ENCODE measurements at places on chromosomes 4 and X.

GRCh38 chr4:182367153-182367552 lies 124.0 kb downstream of the TENM3 start:
- no peak for DNase-seq

- DNase-seq: no peak
These were observed 212.3 kb downstream of the NAP1L3 start for GRCh38 chrX:93461060-93461459.

GRCh38 chr4:88366460-88366859 lies 12.2 kb upstream of the HERC6 start:
- DNase-seq: no peak

- DNase-seq: no peak
These were observed 116.4 kb downstream of the ZNF827 start for GRCh38 chr4:145822181-145822580.

DNA sequence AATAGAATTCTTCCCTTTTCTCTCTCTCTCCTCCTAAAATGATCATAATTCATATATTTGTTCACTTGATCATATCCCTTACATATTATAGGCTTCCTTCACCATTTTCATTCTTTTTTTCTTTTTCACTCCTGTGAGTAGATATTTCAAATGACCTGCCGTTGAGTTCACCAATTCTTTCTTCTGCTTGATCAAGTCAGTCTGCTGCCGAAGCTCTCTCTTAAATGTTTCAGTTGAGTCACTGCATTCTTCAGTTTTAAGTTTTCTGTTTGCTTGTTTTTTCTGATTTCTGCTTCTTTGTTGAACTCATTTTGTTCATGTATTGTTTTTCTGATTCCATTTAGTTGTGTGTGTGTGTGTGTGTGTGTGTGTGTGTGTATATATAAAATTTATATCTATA lies 354.3 kb downstream of the GPAT3 start:
- no peak for DNase-seq

DNA sequence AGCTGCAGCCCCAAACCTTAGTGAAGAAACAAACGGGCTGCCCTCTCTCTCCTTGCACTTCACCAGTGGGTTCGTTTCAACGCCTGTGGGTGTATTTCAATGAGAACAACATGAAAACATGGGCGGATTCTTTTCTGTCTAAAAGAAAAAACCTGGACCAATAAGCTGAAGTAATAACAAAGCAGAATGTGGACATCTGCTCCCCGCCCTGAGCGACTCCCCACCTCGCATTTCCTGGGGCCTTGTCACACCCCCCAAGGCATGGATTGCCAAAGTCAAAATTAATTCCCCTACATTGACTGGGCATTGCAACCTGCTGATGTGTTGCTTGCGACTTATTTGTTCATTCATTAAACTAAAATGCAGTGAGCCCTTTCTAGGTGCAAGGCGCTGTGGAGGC lies 142.9 kb downstream of the BCOR start:
- DNase-seq: no peak

- DNase-seq: no peak
These were observed 89.3 kb downstream of the SH2D1A start for GRCh38 chrX:124435616-124436015.

GRCh38 chr4:28883211-28883610 lies 1837.0 kb upstream of the PCDH7 start:
- no peak for DNase-seq

DNA sequence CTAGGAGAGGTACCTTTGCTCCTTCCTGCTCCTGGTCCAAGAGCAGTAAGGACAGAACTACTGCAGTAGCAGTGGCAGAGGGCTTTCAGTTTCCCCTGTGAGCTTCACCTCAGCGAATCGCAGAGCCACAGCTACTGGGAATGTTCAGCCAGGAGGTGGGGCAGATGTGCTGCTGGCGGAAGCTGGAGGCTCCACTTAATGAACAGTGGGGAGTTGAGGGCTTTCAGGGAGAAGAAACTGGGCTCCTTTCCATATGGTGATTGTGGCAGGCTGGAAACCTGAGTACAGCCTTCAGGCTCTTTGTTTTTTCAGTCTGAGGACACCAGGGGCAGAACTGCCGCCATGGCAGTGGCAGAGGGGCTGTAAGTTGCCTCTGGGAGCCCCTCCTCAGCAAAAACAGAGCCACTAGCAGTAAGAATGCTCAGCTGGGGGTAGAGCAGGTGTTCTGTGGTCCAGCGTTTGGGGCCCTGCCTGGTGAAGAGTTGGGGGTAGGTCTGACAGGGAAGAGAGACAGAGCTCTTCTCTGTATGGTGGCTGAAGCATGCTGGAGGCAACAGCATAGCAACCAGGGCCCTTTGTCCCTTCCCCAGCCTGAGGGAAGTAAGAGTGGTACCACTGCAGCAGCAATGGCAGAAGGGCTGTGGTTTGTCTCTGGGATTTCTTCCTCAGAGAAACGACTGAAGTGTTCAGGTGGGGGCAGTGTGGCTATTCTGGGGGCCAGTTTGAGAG lies 106.0 kb upstream of the GRXCR1 start:
- no peak for DNase-seq

DNA sequence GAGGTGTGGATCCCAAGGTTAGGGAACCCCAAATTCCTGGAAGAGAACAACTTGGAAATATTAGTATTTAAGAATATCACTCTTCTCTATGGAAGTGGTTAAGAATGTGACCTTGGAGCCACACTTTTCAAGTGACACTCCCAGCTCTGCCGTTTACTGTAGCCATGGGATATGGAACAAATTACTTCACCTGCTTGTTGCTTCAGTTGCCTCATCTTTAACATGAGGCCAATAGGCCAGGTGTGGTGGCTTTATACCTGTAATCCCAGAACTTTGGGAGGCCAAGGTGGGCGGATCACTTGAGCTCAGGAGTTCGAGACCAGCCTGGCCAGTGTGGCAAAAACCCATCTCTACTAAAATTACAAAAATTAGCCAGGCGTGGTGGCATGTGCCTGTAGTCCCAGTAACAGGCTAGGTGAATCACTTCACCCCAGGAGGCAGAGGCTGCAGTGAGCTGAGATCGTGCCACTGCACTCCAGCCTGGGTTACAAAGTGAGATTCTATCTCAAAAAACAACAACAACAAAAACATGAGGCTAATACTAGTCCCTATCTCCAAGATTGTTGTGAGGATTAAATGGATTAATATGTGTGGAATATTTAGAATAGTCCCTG lies 13.0 kb downstream of the IL13RA1 start:
- no peak for DNase-seq

- no peak for DNase-seq
These were observed 97.4 kb downstream of the CENPC start for GRCh38 chr4:67447873-67448272.

DNA sequence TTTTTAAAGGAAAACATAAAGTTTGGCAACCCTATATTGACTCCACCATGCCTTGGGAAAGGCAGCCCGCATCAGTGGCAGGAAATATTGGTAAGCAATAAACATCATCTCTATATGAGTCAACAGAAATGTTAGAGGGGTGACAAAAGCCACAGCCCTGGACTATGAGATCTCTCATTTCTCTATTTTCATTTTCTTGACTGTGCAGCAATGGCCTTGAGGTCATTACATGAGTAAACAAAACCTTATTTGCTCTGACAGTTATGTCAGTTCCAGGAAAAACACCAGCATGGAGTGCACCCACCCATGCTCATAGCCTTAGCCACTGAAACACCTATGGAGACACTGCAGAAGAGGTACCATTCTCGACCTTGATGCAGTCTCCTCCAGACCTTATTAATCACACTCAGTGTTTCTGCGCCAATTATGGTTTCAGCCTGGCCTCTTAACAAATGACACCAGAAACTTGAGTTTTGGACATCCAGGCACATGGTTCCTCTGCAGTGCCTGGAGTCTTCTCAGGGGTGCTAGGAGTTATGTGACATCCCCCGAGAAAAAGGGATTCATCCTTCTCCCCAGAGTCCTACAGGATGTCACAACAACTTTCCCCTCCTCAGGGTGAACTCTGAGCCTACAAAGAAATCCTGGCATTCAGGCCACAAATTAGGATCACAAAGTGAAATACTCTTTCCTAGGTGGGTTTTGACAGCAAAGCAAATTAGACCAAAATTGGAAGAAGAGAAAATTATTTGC lies 16.0 kb upstream of the HPGD start:
- DNase-seq: no peak

DNA sequence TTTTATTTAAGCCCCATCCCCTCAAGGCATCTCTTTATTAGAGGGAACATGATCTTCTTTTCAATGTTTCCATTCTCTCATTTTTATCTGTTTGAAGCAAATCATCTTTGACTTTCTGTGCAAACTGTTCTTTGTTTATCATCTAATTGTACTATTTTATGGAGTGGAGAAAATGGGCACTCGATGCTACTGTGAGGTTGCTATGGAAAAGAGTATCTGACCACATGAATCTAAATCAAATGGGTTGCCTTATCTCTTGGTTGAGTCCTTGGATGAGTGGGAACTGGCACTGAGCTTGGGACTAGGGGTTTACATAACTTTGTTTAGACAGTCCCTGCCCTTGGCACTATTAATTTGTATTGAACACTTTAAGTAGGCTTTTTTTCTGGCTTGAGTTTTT lies 9.1 kb downstream of the OCRL start:
- DNase-seq: no peak

DNA sequence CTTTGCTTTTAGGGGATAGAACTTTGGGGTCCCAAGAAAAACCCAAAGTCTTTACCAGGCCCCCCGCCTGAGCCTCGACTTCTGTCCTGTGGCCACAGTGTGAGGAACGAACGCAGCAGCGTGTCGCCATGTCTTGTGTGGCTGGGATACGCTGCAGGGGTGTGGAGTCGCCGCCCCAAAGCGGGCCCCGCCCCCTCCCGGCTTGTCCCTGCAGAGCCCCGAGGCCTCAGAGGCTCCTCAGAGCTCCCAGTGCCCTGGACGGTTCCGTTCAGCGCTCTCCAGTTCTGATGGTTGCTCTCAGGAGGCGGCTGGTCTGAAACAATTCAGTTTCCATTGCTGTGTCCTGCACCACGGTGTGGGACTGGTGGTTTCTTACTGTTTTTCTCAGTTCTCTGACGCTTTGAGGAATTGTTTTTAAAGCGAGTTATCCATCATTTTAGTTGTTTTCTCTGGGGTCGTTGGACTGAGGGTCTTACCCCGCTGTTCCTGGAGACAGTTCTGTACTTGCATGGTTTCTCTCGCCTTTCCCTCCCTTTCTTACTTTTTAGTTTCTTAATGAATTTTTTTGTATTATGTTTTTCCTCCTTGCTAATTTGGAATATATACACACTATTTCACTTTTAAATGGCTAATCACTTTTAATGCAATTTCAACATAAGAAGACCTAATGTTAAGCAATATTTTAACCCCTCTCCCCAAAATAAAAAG lies 1.6 kb upstream of the IDUA start:
- DNase-seq: peak; percentile 40

- DNase-seq: no peak
These were observed 85.2 kb downstream of the ANAPC10 start for GRCh38 chr4:145012841-145013240.

DNA sequence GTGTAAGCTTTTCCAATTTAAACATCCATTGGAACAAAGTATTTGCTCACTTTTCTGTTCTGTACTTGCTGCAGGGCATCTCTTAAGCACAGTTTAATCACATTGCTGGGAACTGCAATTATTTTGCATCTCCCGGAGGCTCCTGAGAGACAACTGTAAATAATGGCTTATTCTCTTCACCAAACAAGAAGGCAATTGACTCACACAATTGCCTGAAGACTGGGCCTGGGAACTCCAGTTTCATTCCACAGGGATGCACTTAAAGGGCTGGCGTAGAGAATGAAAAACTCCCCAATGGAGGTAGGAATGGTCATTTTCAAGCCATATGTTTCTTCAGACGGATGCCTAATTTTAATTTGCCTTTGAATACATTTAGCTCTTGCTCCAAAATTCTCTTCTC lies 29.5 kb downstream of the TFDP3 start:
- DNase-seq: no peak

GRCh38 chr4:163611784-163612445 lies 117.4 kb downstream of the TMA16 start:
- DNase-seq: no peak

- no peak for DNase-seq
These were observed 54.7 kb downstream of the HOPX start for GRCh38 chr4:56626420-56626819.

DNA sequence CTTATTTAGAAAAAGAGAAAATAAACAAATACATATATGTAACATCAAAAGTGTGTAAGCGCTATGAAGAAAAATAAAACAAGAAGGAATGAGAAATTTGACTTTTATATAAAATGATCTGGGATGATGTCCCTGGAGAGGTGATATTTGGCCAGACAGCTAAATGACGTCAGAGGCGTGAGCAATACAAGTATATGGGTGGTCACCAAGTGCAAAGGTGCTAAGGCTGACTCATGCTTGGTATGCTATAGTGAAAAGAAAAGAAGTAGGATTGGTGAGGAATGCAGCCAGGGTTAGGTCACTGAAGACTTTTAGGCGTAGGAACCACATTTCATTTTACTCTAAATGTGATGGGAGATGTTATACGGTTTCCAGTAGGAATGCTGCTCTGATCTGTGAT lies 1049.1 kb upstream of the TENM3 start:
- no peak for DNase-seq

- no peak for DNase-seq
These were observed 163.1 kb downstream of the SMARCA1 start for GRCh38 chrX:129360175-129360574.

- no peak for DNase-seq
These were observed 319.1 kb downstream of the RAPGEF2 start for GRCh38 chr4:159422019-159422418.

GRCh38 chrX:97363843-97364242 lies 480.1 kb downstream of the RPA4 start:
- no peak for DNase-seq

DNA sequence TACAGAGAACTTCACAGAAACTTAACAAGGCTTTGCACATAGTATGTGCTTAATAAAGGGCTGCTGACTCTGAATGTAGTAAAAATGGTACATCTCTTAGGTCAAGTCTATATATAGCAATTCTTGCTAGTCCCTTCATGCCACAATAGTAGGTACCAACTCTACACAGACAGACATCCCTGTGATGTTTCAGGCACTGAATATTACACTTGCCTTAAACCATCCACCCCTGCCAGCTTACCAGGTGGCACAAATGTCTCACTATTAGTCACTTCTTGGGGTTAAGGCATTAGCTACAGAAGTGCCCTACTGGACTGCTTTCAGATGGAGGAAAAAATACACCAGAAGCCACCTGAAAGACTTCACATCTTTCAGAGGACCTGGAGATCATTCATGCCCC lies 86.3 kb upstream of the CITED1 start:
- no peak for DNase-seq

DNA sequence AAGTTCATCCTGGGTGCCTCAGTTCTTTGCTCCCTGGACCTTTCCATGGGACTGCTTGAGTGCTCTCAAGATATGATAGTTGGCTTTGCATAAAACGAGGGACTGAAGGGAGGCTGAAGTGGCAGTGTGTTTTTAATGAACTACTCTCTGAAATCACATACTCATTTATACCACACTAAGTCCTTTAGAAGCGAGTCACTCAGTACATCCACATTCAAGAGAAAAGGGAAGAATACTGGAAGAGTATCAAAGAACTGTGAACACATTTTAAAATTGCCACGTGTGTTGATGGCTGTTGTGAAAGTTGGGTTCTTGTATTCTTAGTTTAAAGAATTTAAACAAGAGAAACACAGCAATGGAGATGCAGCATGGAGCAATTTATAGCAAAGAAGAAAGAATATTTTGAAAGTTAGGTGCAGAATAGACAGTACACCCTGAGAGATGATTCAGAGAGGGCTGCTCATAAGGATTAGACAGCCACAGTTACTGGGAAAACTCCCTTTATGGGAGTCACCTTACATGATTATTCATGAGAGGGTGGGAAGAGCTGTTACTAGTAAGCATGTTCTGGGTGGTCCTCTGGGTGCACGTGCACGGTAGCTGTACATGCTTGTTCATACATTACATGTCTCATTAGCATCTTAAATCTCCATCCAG lies 380.7 kb downstream of the ADGRL3 start:
- no peak for DNase-seq

All from stimulated activated CD8-positive, alpha-beta memory T cell treated with anti-CD3 and anti-CD28 coated beads, Interleukin-7, amount 100 ng/mL, for 1 hour (primary cell).